ENCODE measurements at places on chromosomes 3 and 15.
A peak's percentile ranks its signal among the peaks of the same experiment; 100 is the strongest.

GRCh38 chr3:88921986-88922385 is 185.4 kb upstream of the EPHA3 start:
- no peak for DNase-seq

- peak; percentile 72 for DNase-seq
Measured at GRCh38 chr3:19898721-19899120, 35.3 kb downstream of the EFHB start.

DNA sequence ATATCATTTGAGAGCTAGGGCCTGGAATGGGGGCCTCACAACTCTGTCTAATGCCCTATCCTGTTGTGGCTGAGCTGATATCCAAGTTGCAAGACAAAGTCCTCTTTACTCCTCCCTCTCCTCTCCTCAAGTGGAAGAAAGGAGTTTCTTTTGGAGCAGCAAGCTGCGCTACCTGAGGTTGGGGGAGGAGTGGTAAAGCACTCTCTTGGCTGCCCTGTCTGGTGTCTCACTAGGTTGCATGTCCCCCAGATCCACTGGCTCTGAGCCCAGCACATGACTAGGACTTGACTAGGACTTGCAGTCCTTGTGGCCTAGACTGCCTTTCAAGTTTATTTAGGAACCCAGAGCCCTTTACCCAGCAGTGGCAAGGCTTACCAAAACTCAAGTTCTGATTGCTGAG is 141.1 kb upstream of the SETMAR start:
- no peak for DNase-seq

DNA sequence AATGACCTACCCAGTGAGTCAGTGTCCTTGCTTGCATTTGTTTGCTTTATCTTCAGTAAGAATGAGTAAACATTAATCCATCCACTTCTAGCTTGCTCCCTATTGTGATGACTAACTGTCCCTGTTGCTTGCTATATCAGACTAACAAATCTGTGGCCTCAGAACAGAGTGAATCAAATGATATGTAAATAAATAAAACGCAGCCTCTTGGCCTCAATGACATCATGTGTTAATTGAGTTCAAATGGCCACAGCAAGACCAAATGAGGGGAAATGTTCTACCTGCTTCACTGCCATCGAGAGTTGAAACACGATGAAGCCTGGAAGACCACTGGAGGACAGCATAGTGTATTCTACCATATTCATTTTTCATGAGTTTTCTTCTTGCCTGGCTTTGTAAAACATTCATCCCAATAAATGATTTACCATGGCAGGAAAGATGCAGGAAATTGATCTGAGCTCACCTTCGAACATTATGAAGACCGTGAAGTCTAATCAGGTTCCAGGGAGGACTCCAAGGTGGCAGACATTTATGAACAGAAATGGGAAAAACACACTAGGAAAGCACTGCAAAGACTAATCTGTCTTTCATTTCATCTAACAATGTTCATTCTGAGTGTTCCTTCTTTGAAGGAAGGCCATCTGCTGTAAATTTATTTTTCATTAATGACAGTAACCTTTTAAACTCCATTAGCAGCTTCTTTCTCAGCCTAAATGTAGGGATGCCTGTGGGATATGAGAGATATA is 1144.5 kb downstream of the TUSC7 start:
- peak; percentile 75 for DNase-seq

DNA sequence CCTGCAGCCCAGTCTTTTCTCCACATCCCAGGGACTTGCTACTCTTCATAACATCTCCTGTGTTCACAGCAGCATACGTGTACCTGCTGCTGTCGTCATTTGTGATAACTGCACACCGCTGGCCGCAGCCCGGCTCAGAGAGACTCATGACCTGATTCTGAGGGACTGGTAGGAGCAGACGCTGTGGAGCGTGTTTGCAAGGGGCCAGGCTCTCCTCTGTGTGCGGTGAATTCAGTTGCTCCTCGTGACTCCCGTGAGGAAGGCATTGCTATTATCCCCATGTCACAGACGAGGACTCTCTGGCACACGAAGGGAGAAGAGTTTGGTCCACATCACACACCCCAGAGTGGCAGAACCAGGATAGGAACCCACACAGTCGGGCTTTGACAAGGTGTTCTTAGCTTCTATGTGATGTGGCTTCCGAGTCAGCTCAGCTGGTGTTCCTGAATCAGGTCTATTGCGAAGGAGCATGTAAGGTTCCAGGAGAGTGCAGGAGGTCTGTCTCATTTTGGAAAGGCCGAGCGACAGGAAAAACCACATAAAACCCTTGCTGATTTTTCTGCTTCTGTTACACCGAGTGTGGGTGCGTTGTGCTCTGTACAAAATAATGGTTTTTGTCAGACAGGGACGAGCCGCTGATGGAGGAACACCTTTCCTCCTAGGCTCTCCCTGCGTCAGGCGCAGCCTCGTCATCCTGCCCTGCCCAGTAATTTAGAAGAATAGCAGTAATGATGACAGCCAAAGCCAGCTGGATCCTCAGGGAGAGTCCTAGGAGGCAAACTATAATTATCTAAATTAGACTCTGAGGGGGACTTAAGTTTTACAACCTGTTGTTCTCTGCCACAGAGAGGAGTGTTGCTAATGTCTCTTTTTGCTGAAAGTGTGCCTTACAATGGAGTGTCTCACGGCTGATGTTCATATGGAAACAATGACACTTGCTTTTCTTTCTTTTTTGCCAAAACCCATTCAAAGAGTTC is 157.5 kb upstream of the RGMA start:
- no peak for DNase-seq

- no peak for DNase-seq
Measured at GRCh38 chr3:170090601-170090981, 52.8 kb downstream of the GPR160 start.

- peak; percentile 92 for DNase-seq
Measured at GRCh38 chr15:71747128-71748083, 62.9 kb upstream of the NR2E3 start.

- DNase-seq: peak; percentile 70
Measured at GRCh38 chr3:88807491-88808105, 299.8 kb upstream of the EPHA3 start.

- DNase-seq: peak; percentile 38
Measured at GRCh38 chr3:156477323-156477722, 77.6 kb downstream of the SSR3 start.

- DNase-seq: peak; percentile 31
Measured at GRCh38 chr3:32240159-32240545, 1.7 kb downstream of the CMTM8 start.

- DNase-seq: no peak
Measured at GRCh38 chr15:100116416-100117190, 225.2 kb downstream of the ADAMTS17 start.

GRCh38 chr3:49955636-49956035 is 15.7 kb downstream of the RBM6 start:
- no peak for DNase-seq

- DNase-seq: no peak
Measured at GRCh38 chr3:38827791-38828190, 11.8 kb upstream of the SCN10A start.

- DNase-seq: no peak
Measured at GRCh38 chr3:136932523-136932922, 25.3 kb upstream of the IL20RB start.

Data from EL (cell line).